Uterus (tissue), 4 donors: ENCODE measurements at places on chromosomes 7 and 10.

DNA sequence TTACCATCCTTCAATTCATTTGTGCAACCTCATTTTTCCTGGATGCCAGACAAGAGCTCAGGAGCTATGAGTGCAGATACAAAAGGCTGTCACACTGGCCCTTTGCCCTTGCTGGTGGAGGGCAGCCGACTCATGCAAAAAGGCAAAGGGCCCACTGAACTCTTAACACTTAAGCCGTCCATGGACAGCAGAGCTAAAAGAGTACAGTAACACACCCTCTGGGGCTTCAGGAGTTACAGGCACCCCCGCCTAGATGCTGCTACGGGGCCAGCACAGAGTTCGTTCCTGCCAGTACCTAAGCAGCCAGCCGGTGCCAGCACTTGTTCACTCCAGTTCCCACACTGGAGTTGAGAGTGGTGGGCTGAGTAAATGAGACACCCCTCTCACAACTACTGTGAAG is 69.9 kb upstream of the MRLN start:
- DNase-seq, result no peak

DNA sequence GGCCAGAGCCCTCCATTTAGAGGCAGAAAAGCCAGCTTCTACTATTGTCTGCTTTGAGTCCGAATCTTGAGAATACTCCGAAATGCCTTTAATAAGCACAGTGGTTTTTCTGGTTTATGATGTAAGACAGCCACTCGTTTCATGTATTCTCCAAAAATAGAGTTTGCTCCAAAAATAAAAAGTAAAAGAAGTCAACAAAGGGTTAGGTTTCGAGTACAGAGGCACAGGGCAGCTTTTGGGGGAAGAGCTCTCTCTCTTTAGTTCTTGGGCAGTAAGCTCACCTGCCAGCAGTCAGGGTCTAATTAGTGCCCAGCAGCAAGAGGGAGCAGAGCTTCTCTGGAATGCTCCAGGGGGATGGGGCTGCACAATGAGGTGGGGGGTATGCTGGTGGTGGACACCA is 20.2 kb downstream of the CREB3L2 start:
- DNase-seq, result no peak

GRCh38 chr10:6796231-6796630 is 216.2 kb upstream of the PRKCQ start:
- no peak for DNase-seq

DNA sequence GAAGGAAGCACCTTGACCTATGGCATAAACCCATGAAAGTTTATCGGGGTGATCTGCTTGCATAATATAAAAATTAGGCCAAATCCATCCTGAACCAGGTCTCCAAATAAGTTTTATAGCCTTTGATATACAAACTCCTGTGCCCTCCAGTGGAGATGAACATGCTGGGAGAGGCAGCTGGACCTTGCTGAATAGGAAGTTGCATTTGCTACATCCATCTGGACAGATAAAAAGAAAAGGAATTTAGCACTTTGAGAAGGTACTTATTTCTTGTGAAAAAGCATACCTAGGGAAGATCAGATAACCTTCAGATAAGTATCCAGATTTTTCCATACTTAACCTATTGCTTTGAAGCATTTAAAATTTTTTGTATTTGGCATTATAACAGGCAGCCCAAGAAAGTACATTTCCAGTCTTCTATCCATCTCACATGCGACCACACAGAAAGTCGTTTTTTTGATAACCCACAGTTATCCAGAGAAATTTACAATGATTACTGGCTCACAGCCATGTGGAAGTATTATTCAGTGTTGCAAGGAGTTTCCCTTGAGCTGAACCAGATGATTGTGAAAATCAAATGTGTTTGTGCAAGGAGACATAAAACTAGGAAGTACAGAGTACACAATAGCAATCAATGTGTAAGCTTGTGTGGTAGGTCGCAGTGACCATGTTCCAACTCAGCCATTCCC is 124.4 kb upstream of the STK17A start:
- DNase-seq, result no peak

- DNase-seq, result no peak
Measured at GRCh38 chr7:101315336-101315735, 6.3 kb downstream of the IFT22 start.

DNA sequence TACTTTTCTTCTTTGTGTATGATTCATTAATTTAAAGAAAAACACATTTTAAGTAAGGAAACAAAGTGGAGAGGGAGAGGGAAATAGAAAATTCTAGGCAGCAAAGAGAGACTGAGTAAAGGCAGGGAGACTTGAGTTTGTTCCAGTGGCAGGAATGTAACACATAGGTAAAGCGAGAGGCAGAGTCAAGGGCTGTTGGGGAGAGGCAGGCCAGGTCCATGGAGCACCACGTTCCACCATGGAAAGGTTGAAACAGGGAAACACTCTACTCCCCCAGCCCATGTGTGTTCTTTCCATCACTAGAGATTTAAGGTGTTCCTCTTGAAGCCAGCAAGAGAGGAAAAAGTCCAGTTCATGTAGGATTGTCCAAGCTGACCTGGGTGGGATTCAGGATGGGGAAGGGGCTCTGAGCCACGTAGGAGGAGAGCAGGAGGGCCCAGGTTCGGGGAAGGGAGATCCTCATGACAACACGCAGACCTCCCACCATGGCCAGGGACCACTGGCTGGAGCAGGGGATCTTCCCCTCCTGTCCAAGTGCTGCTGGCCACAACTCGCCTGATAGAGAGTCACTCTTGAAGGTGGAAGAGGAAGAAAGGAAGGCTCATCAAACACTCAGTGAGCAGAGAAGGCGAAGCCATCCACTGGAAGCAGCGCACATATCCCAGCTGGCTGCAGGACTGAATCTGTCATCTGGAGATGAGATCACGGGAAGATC is 666.4 kb upstream of the MKI67 start:
- no peak for DNase-seq

DNA sequence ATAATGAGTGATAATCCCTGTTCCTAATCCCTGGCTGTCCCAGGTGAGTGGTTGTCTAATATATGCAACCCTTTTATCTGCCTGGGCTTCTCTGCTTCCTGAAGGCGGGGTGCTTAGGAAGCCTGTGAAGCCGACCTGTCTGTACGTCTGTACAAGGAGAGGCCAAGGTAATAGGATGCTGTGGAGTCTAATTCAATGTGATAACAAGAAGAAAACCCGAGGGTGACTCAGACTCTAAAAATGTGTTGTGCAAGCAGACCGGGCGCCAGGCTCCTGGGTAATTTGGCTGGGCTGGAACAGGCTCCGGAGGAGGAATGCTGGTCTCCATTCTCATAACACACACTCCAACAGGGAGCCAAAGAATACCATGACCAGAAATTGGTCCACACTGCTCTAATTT is 43.6 kb downstream of the THNSL1 start:
- peak; percentile 42 for DNase-seq

DNA sequence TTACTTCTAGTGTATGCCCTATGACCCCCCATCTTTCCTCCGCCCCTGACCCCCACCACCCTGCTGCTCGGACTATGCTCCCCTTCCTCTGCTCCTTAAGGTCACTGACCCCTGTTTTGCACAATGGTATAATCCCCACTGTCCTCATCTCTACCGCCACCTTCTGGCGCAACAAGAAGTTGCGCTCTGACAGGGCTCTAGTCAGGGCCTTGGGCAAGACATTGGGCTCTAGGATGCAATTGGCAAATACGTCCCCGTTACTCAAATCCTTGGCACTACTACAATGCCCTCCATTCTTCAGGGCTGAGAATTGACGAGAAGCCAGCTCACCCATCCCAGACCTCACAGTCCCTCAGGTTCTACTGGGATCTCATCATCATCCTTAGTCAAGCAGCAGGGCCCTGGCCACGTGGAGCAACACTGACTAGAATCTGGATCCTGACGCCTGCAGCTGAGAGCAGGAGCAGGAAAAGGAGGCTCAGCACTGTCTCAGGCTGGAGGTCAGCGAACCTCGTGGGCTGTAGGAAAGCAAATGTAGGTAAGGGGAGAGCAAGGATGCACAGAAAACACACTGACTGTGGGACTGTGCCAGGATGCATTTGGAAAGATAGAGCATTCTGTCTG is 10.6 kb downstream of the LRIT2 start:
- DNase-seq, result no peak

DNA sequence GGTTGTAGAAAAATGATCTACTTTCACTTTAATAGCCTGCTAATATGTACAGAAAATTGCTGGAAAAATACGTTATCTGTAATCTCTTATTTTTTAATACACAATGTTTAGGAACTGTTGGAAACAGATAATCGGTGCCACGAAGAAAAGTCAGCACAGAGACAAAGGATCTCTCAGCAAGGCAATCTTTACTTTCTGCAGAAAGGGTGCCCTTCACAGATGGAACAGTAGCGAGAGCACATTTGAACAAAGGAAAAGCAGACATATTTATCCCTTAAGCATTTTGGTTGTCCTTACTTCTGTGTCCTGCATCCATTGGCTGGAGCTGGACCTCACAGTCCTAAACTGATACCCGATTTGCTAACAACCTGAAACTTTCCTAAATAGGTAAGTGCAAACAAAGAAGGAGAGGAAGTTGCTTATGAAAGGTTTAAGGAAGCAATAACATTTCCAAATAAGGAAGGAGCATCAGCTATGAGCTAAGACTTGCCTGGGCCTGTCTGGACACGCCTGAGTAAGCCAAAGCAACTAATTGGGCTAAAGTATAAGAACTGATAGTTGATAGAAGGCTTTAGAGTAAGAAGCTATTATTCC is 640.0 kb downstream of the SH2D4B start:
- no peak for DNase-seq

- DNase-seq, result no peak
Measured at GRCh38 chr10:27373566-27374160, 130.4 kb upstream of the RAB18 start.

DNA sequence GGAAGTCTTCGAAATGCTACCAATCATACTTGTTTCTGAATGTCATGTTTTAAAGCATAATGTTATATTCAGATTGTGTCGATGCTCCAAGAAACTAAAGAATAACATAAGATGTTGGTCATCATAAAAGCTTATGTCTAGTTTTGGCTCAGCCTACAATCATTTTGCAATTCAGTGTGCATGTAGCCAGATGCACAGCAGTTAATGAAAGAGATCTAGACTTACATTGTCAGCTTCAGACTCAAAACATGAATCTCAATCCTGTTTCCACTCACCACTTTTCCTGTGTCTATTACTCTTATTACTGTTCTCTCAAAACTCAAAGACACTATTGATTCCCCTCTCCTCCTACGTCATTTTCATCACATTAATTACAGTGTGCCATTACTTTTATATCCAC is 21.4 kb downstream of the TMEM196 start:
- DNase-seq, result no peak

GRCh38 chr10:22611425-22612115 is 102.8 kb downstream of the PIP4K2A start:
- no peak for DNase-seq

DNA sequence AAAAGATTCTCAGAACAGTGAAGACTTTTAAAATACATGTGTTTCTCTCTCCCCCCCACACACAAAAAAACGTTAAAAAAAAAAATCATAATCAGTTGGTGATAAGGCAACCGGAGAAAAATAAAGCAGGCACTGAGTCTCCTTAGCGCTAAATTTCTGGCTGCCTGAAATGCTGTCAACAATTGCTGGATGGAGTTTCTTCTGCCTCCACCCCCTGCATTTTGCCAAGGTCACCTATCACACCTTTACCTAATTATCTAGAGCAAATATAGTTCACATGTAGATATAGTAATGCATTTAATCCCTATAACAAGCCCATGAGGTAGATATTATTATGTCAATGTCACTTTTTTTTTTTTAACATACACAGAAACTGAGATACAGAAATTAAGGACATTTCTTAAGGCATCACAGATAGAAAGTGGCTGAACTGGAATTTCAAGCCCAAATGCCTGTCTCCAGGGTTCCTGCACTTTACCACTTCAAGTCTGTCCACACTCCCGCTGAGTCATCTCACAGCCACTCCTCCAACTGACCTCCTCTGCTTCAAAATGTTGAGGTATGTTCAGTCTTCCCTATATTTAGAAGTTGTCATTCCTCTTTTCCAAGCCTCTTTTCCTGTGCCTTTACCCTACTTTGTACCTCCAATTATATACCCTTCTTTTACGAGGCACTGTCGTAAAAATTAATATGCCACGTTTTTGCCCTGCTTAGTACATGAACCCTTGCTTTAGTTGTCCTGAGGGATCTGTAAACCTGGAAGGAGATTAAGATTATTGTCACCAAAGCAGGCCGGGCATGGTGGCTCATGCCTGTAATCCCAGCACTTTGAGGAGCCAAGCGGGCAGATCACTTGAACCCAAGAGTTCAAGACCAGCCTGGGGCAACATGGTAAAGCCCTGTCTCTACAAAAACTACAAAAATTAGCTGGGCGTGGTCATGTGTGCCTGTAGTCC is 72.8 kb upstream of the MPP7 start:
- peak; percentile 24 for DNase-seq

DNA sequence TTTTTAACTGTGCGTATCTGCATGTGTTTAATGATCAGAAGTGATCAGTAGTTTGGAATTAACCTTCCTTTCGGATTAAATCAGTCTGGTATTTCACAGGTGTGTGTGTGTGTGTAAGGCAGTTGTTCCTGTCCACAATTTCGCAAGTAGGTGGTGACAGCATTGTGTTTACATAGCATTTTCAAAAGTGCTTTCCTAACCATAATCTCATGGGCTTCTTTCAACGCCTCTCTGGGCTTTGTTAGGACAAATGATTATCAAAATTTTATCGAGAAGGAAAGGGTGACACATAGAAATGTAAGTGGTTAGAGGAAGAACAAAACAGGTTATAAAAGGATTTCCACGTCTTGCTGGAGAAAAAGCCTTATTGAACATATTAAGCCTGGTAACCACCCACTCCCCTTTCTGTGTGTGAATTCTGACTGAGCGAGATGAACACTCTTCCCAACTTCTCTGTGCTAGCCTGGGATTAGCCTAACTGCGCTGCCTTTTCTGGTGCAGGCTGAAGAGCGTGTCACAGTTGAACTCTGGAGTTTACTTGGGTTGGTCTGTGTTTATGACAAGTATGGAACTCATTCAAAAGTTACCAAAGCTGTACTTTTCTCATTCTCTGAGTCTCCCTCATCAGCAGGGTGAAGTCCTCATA is 292.3 kb upstream of the PITRM1 start:
- DNase-seq, result no peak

DNA sequence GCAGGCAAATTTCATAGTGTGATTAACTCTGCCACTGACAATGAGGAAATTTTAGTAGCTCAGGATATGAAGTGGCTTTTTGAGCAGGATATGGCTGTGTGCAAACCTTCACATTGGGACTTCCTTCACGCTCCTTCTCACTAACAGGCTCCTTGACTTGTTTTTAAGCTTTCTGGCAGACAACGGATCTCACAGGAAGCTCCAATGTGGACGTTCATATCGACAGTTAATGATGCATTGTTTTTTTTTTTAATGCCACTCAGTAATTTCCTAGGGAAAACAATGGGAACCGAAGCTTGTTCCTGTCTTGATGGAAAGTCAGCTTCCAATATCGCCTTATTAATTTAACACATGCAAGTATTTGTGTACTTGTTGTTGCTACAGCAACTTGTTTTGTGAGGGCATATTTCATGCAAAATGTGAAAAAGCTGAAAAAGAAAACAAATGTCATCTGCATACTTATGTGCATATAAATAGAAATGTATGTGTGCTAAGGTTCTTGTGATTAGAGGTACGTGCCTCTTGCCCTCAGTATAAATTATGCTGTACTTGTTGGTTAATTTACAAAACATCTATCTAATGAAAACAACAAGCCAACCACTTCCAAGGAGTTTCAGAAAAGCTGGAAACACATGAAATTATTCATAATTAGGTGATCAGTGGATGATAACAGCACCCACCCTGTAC is 84.7 kb downstream of the NRP1 start:
- DNase-seq, result no peak
